AG04450 (cell line): ENCODE measurements at places on chromosomes 16 and 17.

GRCh38 chr16:80015566-80015965, 415.0 kb upstream of the MAF start:
- no peak for DNase-seq

GRCh38 chr16:85931596-85932402, 32.8 kb downstream of the IRF8 start:
- DNase-seq = no peak

DNA sequence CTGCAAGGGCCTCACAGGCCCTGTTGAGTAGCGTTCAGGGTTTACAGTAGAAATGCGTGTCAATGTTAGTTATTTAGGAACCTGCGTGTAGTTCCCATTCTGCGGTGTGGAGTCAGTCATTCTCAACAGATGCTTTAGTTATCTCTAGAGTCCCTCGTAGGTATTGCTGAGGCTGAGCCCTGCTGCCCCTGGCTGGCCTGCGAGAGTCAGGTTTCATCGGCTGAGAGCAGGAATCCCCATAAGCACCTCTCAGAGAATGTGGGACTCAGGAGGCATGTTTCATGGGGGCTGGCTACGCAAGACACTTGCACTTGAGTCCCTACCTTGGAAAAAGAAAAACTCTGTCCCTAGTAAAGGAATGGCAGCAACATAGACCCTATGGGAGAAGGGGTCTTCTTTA, 347.5 kb upstream of the ASIC2 start:
- DNase-seq = no peak

DNA sequence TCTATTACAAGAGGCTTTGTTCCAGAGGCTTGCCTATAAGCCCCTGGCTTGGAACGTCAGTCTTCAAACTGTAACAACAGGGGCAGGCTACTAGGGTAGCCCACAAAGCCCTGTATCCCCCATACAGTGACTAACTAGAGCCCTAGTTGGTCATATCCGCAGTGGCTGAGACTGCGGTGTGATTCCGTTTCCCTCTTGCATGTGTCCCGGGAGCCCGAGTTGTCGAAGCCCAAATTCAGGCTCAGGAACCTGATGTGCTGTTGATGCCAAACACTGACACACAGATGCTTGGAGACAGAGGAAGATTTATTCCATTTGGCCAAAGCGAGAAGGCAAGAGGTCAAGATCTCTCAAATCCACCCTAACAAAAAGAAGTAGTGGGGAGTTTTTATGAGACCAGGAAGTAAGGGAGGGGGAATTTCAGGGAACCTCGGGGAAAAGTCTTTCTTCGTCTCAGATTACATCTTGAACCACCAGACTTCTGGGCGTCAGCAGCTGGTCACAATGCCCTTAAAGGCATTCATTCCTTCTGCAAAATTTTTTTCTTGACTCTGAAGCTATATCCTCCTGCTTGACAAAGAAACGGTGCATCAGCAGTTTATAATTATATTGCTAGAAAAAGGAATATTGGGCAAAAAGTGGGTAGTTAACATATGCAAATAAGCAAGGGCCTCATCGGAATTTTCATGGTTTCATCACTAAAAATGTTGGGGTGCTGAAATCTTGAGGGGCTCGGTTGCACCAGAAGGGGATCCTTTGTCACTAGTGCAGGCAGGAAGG, 879 bp downstream of the SLFN5 start:
- DNase-seq = no peak

DNA sequence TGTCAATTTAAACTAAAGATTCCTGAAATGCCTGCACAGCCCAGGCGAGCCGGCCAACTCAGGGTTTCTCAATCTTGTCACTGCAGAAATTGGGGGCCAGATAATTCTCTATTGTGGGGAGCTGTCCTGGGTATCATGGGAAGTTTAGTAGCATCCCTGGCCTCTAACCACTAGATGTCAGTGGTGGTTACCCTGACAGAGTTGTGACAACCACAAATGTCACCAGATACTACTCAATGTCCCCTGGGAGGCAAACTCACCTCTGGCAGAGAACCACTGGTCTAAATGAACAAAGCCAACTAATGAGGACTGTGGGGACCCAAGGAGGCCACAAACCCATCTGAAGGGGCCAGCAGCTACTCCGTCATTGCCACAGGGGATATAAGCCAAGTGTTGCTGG, 90.9 kb downstream of the MYH11 start:
- DNase-seq = no peak

- no peak for DNase-seq
These were observed 1.7 kb downstream of the TTC19 start for GRCh38 chr17:16001226-16001897.

DNA sequence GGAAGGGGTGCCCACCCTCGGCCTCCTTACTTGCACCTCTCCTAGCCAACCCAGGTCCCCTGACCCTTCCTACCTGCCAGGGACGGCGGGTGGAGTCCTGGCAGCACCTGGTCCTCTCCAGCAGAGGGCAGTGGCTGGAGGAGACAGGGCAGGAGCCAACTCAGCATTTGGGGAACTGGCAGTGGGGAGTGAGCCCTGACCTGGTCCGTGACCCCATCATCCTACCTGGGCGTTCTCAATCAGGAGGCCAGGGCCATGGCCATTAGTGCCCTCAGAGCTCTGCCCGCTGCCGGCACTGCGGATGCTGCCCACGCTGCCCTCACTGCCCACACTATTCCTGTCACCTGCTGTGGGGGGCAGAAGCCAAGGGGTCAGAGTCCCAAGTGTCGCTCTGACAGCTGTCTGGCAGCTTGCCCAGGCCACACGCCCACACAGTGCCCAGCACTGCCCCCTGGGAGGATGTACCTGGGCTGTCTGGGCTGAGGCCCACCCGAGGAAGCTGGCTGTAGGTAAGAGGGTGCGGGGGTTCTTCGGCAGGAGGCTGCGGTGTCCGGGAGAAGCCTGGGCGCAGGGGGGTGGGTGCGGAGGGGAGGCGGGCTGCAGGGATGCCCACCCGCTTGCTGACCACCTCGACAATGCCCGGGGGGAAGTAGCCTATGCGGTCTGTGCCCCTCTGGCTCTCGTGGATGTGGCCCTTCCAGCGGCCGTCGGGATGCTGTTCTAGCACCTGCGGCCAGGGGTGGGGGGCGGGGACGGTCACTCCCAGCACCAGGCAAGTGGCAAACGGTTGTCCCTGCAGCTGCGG, 10.8 kb downstream of the CASKIN2 start:
- no peak for DNase-seq

GRCh38 chr17:80485846-80486245, 9.4 kb upstream of the NPTX1 start:
- no peak for DNase-seq

DNA sequence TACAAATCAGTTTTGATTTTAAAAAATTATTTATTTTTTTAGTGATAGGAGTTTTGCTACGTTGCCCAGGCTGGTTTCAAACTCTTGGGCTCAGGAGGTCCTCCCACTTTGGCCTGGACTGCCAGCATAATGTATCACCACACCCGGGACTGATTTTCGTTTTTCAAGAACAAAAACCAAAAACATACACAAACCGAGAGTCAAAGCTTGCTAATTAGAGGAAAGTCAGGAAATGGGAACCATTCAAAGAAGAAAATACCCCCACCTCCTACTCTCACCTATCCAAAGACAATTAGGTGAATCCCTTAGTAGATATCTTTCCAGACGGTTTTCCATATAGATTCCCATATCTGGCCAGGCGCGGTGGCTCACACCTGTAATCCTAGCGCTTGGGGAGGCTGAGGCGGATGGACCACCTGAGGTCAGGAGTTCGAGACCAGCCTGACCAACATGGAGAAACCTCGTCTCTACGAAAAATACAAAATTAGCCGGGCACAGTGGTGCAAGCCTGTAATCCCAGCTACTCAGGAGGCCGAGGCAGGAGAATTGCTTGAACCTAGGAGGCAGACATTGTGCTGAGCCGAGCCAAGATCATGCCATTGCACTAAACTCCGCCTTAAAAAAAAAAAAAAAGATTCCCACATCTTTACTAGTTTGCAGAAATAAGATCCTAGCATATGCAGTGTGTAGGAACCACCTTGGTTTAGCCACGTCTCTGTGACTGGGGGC, 883 bp upstream of the SPN start:
- no peak for DNase-seq

GRCh38 chr16:57277586-57277985, 6.9 kb downstream of the PLLP start:
- no peak for DNase-seq
